NCI-H1105 (cell line): ENCODE measurements at places on chromosomes 1 and 21.

DNA sequence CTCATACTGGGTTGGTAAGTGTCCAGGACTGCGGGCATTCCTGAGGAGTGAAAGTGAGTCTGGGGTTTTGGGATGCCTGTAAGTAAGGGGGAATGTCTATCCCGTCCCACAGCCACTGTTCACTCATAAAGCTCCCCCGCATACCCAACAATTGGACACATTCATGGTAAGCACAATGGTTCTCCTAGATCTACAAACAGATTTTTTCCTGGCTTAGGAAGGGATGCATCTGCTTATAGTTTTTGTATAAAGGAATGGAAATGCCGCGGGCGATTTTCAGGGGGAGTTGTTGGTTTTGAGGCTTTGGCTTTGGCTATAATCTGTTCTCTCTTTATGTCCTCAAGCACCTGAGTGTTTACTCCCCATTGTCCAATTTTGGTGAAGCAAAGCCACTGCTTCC, 7.1 kb downstream of the ERVH48-1 start:
- no peak for DNase-seq

DNA sequence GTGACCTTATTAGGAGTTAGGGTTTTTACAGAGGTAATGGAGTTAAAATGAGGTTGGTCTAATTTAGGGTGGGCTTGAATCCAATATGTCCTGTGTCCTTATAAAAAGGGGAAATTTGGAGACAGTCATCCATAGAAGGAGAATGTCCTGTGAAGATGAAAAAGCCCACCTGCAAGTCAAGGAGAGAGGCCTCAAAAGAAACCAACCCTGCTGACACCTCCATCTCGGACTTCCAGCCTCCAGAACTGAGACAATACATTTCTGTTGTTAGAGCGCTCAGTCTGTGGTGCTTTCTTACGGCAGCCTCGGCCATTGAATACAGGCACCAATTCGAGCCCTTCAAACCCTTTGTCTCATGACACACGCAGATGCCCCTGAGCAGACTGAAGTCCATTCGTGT, 43.8 kb downstream of the ACTA1 start:
- no peak for DNase-seq

GRCh38 chr1:33065301-33065700, 15.7 kb upstream of the AZIN2 start:
- DNase-seq = no peak

DNA sequence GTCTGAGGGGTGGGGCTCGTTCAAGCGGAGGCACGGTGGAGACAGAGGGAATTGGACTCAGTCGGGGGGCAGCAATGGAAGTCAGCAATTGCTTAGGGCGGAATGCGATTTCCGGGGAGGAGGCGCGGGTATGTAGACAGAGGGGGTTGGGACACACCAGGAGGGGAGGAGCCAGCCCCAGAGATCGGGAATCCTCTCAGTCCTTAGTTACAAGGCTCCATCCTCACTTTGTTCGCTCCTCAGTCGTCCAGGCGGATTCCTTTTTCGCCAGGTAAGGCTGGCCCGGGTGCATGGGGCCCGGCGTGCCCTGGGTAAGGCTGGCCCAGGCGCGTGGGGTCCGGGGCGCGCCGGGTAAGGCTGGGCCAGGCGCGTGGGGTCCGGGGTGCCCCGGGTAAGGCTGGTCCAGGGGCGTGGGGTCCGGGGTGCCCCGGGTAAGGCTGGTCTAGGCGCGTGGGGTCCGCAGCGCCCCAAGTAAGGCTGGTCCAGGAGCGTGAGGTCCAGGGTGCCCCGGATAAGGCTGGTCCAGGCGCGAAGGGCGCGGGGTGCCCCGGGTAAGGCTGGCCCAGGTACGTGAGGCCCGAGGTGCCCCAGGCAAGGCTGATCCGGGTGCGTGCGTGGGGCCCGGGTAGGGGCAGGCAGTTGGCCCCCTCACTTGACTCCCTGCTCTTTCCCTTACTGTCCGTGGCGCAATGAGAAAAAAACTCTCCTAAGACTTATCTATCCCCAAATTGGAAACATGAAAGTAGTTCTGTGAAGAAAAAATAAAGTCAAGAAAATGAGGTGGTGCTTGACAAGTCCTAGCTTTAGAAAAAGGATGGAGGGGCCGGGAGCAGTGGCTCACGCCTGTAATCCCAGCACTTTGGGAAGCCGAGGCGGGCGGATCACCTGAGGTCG, at the start of gene L1TD1:
TSS of gene L1TD1 (plus strand) at position 199 of the 894 bp plus-strand sequence. CDS start 11,780 bp downstream, outside the sequence.
- no peak for DNase-seq

DNA sequence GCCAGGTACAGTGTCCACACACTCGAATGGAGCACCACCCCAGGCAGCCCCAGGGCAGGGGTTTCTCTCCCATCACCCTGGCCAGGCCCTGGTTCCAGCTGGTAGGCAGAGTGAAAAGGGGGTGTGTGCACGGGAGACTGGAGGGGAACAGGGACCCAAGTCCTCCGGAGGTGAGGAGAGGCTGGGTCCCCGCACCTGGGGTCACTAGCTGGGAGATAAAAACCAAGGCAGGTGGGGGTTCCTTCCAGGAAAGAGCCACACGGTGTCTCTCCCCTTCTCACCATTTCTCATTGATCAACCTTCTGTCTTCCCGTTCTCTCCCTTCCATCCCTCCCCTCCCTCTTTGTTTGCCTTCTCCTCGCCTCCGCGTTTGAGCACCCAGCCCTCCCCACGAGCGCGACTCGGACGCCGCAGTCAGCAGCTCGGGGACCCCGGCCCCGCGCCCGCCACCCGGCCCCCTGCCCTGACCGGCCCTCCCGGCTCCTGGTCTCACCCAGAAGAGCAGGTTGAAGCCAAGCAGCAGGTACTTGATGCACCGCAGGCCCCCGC, 358 bp downstream of the TSPAN2 start:
- DNase-seq = no peak

- no peak for DNase-seq
Observed at GRCh38 chr1:24874056-24874455, 56.0 kb downstream of the RUNX3 start.

GRCh38 chr1:43443197-43443946, 10.4 kb downstream of the HYI start:
- DNase-seq = no peak

GRCh38 chr1:2856676-2857375, 55.3 kb upstream of the TTC34 start:
- DNase-seq = no peak

- no peak for DNase-seq
Observed at GRCh38 chr1:212928323-212929291, 21.7 kb upstream of the VASH2 start.

GRCh38 chr1:228148196-228148861, 1.4 kb upstream of the GJC2 start:
- DNase-seq = no peak

DNA sequence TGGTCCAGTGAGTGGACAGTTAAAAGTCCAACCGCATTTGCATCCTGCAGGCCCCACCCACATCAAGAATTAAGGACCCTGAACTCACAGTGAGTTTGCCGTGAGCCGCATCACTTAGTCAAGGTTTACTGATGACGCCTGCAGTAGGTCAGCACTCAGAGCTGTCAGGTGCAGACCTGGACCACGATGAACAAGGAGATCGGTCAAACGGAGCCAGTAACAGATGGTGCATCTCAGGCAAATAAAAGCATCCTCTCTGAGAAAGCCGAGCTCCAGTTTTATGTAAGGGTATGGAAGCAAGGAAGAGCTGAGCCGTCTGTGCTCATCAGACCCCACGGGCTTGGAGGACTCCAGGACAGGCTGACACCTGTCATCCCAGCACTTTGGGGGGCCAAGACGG, 4.5 kb downstream of the PRDM15 start:
- DNase-seq = no peak

GRCh38 chr1:36894824-36895223, 139.5 kb downstream of the GRIK3 start:
- DNase-seq = no peak

- no peak for DNase-seq
Observed at GRCh38 chr1:218112862-218113261, 172.2 kb upstream of the RRP15 start.

- DNase-seq = no peak
Observed at GRCh38 chr1:52423771-52424170, 19.4 kb downstream of the PRPF38A start.

- no peak for DNase-seq
Observed at GRCh38 chr1:173210283-173210682, 3.2 kb upstream of the TNFSF4 start.

DNA sequence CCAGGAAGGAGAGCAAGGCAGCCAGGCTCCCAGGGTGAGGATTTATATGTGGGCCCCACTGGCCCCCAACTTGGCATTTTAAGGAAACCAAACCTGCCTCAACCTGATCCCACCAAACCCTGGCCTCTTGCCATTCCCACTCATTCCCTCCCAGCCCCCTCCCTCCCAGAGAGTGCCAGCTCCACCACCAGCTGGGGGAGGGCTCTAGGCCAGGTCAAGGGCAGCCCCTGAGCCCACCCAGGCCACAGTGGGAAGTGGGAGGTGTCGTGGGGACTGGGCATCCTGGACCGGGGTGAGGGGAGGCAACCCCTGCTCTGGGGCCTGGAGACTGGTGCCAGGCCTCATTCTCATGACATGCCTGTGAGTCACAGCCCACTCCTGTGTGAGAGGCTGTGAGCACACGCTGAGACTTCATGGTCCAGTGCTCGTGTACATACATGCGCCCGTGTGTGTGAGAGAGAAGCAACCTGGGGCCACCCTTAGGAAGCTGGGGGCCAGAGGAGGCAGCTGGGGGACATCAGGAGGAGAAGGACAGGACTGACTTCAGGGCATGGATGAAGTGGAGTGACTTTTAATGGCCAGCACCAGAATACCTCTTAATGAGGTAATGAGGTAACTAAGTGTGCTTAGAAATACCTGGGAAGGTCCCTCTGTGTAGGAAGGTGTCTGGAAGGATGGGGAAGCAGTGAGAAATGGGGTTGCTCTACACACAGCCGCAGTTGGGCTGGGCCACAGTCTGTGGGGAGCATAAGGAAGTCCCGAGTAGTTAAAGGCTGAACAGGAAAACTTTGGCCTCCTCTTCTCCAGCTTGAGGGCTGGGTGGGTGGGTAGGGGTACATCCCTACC, at the start of gene S100A2:
TSS of gene S100A2 (minus strand) at position 316 of the 846 bp plus-strand sequence. CDS start 1,967 bp downstream, outside the sequence.
- no peak for DNase-seq

GRCh38 chr21:38440746-38441145, 57.5 kb downstream of the ERG start:
- no peak for DNase-seq

GRCh38 chr1:28127617-28128257, 39.3 kb upstream of the EYA3 start:
- DNase-seq = no peak

DNA sequence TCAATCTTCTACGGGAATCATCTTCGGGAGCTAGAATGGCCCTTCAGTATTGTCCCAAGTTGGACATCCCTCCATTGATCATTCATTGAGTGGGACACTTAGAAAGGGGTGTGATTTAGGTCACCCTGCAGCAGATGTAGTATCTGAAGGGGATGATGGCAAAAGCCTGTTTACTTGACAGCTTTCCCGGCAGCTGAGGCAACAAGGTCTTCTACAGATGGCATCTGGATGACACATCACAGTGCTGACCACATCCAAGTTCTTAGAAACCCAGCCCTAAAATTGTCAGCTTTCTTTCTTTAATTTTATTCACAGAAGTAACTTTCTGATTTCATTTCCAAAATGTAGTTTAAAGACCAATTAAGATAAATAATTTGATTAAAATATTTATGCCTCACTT, 150.3 kb downstream of the AMY1C start:
- DNase-seq = no peak

- no peak for DNase-seq
Observed at GRCh38 chr1:62245201-62245600, 50.6 kb downstream of the L1TD1 start.

- no peak for DNase-seq
Observed at GRCh38 chr1:218211241-218211640, 73.9 kb upstream of the RRP15 start.

GRCh38 chr1:58430421-58431275, 115.9 kb downstream of the OMA1 start:
- no peak for DNase-seq

DNA sequence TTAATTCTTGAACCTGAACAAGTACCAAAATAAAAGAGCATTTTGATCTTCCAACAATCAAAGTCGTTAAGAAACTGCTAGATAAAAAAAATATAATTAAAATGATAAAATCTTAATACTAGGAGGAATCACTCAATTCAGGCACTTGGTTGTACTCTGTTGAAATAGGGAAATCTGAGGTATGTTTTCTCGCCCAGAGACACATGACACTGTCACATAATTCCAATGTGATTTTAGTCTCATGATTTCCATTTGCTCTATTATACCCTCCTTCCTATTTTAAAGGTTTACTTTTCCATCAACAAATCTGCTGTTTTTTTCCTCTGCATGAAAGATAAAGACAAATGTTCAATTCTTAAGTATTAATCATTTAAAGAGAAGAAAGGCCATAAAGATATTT, 97.6 kb downstream of the ZZZ3 start:
- no peak for DNase-seq

DNA sequence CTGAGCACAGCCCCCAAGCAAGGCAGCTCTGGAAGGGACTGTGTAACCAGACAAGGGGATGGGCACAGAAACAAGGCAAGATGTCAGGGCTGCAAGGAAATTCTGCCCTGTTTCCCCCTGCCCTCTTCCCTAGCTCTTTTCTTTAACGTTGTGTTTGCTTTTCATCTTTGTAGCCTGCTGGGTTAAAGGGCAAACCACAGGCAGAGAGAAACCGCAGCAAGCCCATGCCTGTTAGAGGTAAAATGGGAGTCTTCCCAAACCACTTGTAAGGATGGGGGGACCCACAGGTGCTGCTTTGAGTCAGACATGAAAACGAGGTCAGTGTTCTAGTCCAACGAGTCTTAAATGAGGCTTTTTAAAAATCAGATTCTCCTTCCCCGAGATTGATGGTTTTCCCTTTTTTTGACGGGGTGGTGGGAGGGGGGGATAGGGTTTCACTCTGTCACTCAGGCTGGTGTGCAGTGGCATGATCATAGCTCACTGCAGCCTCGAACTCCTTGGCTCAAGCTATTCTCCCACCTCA, 13.3 kb downstream of the TGFBR3 start:
- DNase-seq = no peak

DNA sequence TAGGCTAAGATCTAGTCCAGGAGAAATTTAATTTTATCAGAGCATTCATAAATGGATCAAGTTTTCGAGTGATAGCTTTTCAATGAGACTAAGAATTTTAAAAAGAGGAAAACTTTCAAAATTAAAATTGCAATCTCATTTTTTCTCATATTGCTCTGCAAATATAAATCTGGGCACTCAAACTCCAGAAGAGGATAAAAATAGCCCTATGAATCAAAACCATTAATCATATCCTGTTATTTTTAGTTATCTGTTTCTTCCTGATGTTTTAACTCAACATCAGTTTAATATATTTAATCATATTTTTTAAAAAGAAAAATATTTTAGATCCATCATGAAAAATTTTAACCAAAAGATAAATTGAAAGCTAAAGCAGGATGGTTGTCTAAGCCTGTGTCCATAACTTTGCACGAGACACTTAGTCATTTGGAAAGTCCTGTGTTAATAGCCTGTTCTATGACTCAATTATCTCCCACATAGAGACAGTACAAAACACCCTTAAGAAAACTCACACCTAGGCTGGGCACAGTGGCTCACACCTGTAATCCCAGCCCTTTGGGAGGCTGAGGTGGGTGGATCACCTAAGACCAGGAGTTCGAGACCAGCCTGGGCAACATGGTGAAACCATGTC, 17.1 kb upstream of the PRRC2C start:
- no peak for DNase-seq

- no peak for DNase-seq
Observed at GRCh38 chr1:29985606-29985945, 737.8 kb downstream of the MATN1 start.

- no peak for DNase-seq
Observed at GRCh38 chr1:158793604-158794003, 12.6 kb upstream of the OR6N2 start.
